ENCODE measurements at places on chromosomes 16 and 17. TPM values are rescaled to one million over a fixed set of nuclear protein-coding genes. Genes with fewer than 3 reads are reported as not detected.

Gene MYH11
- total RNA-seq = 0.06 TPM

Gene AIPL1
- total RNA-seq = not detected

Gene SULT1A2
- total RNA-seq = not detected

Gene ABCC11
- total RNA-seq = not detected

Gene ATXN2L
- total RNA-seq = 301 TPM

Gene CES3
- total RNA-seq = 4.5 TPM

Gene C16orf92
- total RNA-seq = not detected

Gene SPEM3
- total RNA-seq = not detected

Gene OR3A3
- total RNA-seq = not detected

Gene ARL16
- 14.9 TPM for total RNA-seq

Gene FBXW10B
- not detected for total RNA-seq

Gene SDR42E2
- total RNA-seq = not detected

Gene PTX4
- not detected for total RNA-seq

Gene SLFN12
- total RNA-seq = 31.6 TPM

Gene STUB1
- total RNA-seq = 87.1 TPM

Gene PDILT
- total RNA-seq = not detected

Gene CDK3
- total RNA-seq = 6.3 TPM
